Inflammatory macrophage treated with lipopolysaccharide for 4 hours (primary cell): ENCODE measurements at places on chromosomes 6 and 20.

GRCh38 chr20:53658973-53659372 lies 65.3 kb upstream of the ZNF217 start:
- no peak for DNase-seq

DNA sequence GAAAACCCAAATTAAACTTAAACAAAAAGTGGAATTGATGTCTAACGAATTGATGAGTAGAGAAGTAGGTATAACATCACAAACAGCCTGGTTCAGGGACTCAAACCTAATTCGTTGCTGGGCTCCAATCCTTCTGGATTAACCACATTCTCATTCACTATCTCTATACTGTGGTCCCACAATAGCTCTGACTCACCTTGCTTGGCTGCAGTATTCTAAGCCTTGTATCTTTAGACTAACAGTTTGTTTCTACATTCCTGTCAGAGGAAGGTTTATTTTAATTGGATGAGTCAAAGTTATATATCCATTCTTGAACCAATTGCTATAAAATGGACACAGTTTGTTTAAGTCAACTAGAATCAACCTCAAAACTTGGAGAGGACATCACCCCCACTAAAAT lies 530.5 kb upstream of the PTCHD4 start:
- DNase-seq: no peak

DNA sequence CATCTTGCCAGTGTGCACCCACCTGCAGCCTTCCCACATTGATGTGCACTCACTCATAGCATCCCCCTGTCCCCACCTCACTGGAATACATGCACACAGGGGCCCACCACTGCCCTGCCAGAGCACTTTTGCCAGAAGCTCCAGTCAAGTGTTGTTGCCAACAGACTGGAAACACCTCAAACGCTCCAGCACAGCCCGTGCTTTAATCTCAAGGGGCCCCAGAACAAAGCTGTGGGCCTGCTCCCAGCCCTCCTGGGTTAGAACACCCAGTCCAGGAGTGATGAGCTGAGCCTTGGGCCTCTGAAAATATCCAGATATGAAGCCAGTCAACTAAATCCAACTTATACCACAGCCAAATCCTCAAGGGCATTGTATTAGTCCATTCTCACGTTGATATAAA lies 77.1 kb downstream of the CYP39A1 start:
- no peak for DNase-seq

DNA sequence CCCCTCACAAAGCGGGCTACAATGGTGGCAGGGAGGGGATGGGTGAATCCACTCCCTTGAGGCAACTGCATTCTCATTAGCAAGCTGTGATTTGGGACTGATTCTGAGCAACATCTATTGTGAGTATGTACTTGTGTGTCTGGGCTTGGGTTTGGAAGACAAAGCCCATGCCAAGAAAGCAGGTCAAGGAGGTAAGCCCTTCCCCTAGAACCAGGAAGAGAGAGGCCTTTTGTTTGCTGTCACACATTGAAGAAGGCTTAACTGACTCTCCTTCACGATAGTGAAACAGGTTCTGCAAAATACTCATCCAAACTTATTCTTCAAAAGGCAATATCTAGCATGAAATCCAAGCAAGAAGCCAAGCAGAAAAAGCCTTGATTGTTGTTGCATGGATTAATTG lies 403.1 kb upstream of the ID4 start:
- no peak for DNase-seq
